ENCODE measurements at places on chromosomes 13 and 19. TPM values are rescaled to one million over a fixed set of nuclear protein-coding genes. Genes with fewer than 3 reads are reported as not detected.

Gene ZNF284
- 4.0 TPM for total RNA-seq

Gene PRKCG
- total RNA-seq = 0.06 TPM

DNA sequence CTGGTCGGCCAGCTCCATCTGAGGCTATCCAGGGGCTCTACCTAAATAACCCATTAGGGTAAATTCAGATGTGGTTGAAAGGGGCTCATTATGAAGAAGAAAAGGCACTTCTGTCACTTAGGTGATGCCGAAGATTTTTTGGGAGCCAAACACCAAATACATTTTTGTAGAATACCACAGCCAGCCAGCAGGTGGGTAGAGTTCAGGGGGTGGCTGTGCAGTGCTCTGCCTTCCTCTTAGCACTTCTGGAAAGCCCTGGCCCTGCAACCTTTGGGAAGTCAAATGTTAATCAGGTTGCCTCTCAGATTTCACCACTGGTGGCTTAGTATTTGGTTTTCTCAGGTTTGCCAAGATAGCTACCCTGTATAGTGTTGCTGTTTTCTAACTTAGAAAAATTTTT is 18.5 kb upstream of the GPR18 start:
- H3K4me3 ChIP-seq = no peak overlapping the region
- H3K27ac ChIP-seq = no peak overlapping the region
- H3K27me3 ChIP-seq = no peaks in the 10 kb centered on the region
- H3K36me3 ChIP-seq = 0 out of 2 replicates have a peak, but pooled peaks cover 2% of the 10 kb centered on the region
- no peaks in the 10 kb centered on the region for H3K4me1 ChIP-seq

DNA sequence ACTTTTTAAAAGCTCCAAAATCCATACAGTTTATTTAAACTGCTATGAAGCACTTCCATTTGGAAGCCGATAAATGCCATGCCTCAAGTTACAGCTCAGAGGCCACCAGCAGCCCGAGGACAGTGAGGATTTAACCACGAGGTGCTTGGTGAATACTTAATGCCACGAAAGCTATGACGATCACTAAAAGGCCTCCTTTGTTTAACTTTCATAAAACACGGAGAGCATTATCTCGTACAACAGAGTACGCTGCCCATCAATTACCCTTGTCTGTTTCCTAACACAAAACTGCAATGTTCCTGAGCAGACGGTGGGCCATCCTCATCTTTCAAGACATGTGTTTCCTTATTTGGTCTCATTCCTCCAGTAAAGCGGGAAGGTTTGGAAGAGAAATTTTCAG is 58.4 kb downstream of the PEPD start:
- H3K27me3 ChIP-seq = no peaks in the 10 kb centered on the region
- no peaks in the 10 kb centered on the region for H3K4me1 ChIP-seq
- H3K4me3 ChIP-seq = no peak overlapping the region
- 0 out of 2 replicates have a peak, but pooled peaks cover 4% of the 10 kb centered on the region for H3K36me3 ChIP-seq

DNA sequence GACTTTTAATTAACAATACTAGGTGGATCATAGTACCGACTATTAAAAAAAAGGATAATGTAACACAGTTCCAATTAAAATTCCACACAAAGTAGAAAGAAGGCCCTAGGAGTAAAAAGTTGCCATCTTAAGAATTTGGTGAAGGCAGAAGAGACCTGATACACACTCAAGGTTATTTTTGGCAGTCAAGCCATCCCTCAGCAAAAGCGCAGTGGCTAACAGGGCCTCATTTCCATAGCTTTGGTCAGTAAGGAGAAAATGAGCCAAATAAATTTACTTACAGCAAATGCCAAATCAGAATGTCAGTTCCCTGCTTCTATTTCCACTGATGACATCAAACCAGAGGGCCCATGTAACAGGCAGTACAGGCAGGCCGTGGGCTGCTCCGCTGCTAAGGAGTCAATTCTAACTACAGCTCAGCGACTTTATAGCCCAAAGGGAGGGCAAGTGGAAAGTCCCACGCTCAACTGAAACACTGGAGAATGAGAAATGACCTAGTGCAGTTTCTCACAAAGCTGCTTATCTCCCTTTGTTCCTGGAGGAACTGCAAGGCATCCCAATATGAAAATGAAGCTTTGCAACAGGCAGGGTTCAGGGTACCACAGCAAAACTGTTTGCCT is 6.3 kb downstream of the ARGLU1 start:
- H3K36me3 ChIP-seq = peaks cover 49% of the 10 kb centered on the region
- no peak overlapping the region for H3K4me3 ChIP-seq
- H3K4me1 ChIP-seq = peaks cover 15% of the 10 kb centered on the region
- H3K27ac ChIP-seq = no peak overlapping the region
- no peaks in the 10 kb centered on the region for H3K27me3 ChIP-seq

DNA sequence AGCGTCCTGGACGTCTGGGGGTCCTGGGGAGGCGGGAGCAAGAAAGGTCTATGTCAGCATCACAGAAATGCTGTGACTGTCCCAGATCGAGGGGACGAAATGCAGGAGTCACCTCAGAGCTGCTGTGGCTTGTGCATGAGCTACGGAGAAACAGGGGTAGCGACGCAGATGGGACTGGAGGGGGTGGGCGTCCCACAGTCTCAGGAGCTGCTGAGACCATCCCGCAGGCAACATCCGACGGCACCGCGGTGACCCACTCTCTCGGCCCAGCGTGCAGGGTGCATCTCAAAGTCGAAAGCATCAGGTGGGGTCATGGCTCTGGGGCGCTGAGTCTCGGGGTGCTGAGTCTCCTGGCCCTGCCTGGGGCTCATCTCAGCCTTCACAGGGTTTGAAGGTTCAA is 37.4 kb upstream of the C13orf46 start:
- H3K27ac ChIP-seq = no peak overlapping the region
- H3K36me3 ChIP-seq = no peaks in the 10 kb centered on the region
- H3K4me1 ChIP-seq = no peaks in the 10 kb centered on the region
- no peak for DNase-seq
- no peak overlapping the region for H3K4me3 ChIP-seq

GRCh38 chr13:43953370-43953769 is 73.7 kb downstream of the LACC1 start:
- no peaks in the 10 kb centered on the region for H3K4me1 ChIP-seq
- DNase-seq = no peak
- no peak overlapping the region for H3K27ac ChIP-seq
- H3K36me3 ChIP-seq = no peaks in the 10 kb centered on the region

- no peaks in the 10 kb centered on the region for H3K27me3 ChIP-seq
- no peak for DNase-seq
- no peak overlapping the region for H3K4me3 ChIP-seq
- H3K36me3 ChIP-seq = no peaks in the 10 kb centered on the region
- no peaks in the 10 kb centered on the region for H3K4me1 ChIP-seq
Observed at GRCh38 chr13:86906127-86906874, 764.9 kb upstream of the SLITRK5 start.

GRCh38 chr13:109332506-109333499 is 453.6 kb downstream of the IRS2 start:
- no peaks in the 10 kb centered on the region for H3K36me3 ChIP-seq
- DNase-seq = no peak
- no peaks in the 10 kb centered on the region for H3K4me1 ChIP-seq
- no peak overlapping the region for H3K27ac ChIP-seq

DNA sequence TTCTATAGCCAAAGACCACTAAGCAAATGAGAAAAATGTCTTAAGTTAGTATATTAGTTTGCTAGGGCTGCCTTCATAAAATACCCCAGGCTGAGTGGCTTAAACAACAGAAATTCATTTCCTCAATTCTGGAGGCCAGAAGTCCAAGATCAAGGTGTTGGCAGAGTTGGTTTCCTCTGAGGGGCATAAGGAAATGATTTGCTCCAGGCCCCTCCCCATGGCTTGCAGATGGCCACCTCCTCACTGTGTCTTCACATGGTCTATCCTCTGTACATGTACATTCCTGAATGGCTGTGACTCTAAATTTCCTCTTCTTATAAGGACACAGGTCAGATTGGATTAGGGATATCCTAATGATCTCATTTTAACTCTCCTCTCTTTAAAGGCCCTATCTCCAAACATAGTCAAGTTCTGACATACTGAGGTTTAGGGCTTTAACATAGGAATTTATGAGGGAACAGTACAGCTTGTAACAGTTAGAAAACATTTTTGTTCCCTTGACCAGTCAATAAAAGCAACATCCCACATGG is 307.4 kb downstream of the DIAPH3 start:
- H3K27ac ChIP-seq = no peak overlapping the region
- no peaks in the 10 kb centered on the region for H3K4me1 ChIP-seq
- no peak for DNase-seq
- H3K36me3 ChIP-seq = peaks cover 49% of the 10 kb centered on the region
- no peak overlapping the region for H3K4me3 ChIP-seq
- H3K27me3 ChIP-seq = no peaks in the 10 kb centered on the region

DNA sequence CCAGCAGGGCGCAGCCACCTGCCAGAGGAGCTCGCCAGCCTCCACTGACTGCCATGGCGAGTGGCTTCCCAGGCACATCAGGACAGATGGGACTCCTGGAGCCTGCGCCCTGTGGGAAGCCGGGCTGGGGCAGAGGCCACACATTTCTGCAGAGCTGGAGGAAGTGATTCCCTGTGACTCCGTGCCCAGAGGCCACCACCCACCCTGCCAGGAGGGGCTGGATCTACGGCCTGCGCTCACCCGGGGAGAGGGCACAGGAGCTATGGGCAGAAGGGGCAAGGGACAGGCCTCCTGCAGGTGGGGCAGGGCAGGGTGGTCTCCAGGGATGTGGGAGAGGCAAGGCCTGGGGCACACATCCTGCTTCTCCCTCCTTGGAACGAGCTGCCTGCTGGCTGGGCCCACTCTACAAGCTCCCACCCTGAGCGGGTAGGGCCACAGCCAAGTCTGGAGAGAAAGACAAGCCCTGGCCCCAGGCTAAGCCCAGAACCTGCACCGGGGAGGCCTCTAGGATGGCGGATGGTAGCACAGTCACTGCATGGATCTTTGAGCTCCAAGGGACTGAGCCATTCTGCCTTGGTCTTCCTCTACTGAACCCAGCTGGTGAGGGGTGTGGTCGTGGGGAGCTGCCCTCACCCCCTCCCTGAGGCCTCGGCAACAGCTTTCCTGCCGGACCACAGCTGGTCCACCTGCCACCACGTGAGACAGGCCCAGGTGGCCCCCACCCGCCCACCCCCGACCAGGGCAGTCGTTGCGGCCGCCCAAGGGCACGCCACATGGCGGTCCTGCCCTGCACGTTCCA is 40.6 kb downstream of the CEBPG start:
- H3K36me3 ChIP-seq = no peaks in the 10 kb centered on the region
- DNase-seq = no peak
- H3K4me3 ChIP-seq = no peak overlapping the region
- H3K4me1 ChIP-seq = peaks cover 8% of the 10 kb centered on the region
- H3K27me3 ChIP-seq = no peaks in the 10 kb centered on the region
- no peak overlapping the region for H3K27ac ChIP-seq

GRCh38 chr19:42196011-42197001 is 21.2 kb downstream of the DEDD2 start:
- H3K4me1 ChIP-seq = no peaks in the 10 kb centered on the region
- DNase-seq = no peak
- no peak overlapping the region for H3K27ac ChIP-seq
- no peak overlapping the region for H3K4me3 ChIP-seq
- H3K36me3 ChIP-seq = 0 out of 2 replicates have a peak, but pooled peaks cover 6% of the 10 kb centered on the region

GRCh38 chr13:27593267-27593666 is 27.1 kb downstream of the LNX2 start:
- H3K27ac ChIP-seq = no peak overlapping the region
- H3K4me3 ChIP-seq = no peak overlapping the region
- H3K27me3 ChIP-seq = no peaks in the 10 kb centered on the region
- peaks cover 3% of the 10 kb centered on the region for H3K4me1 ChIP-seq
- no peaks in the 10 kb centered on the region for H3K36me3 ChIP-seq
- no peak for DNase-seq

DNA sequence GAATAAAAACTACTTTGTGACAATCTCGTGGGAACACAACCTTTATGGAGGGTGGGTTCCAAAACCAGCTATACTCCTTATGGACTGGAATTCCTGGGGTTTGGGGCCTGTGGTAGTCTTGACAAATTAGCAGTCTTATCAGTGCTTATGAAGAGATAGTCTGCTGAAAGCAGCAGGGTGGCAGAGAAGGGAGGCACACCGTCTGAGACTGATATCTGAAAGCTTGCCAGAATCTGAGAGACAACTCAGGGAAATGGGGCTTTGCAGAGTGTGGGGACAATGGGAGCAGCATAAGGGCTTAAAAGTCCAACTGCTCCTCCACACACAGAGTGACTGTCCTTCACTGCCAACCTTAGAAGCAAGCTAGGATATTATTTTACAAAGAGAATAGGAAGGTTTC is 95.9 kb downstream of the UGGT2 start:
- H3K4me3 ChIP-seq = no peak overlapping the region
- no peak overlapping the region for H3K27ac ChIP-seq
- peaks cover 11% of the 10 kb centered on the region for H3K36me3 ChIP-seq
- peaks cover 6% of the 10 kb centered on the region for H3K4me1 ChIP-seq

GRCh38 chr13:91725646-91726045 is 327.2 kb downstream of the GPC5 start:
- H3K27ac ChIP-seq = no peak overlapping the region
- no peaks in the 10 kb centered on the region for H3K27me3 ChIP-seq
- no peaks in the 10 kb centered on the region for H3K4me1 ChIP-seq
- DNase-seq = no peak
- no peak overlapping the region for H3K4me3 ChIP-seq

DNA sequence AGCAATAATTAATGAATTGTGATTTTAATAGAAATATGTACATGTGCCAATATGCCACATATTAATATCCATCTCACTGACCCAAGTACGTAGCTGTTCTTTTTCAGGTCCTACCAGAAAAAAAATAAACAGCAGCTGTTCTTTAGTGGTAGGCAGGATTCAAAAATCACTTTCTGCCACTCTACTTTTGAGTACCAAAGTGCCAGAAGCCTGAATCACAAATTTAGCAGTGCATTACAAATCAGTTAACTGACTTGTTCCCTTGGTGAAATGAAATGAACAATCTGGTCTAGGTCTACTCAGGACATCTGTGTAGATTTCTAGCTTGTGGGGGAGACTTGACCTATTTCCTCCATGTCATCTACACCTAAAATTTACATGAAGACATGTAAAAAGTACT is 775.5 kb upstream of the GPC6 start:
- no peaks in the 10 kb centered on the region for H3K27me3 ChIP-seq
- H3K4me1 ChIP-seq = no peaks in the 10 kb centered on the region
- DNase-seq = no peak
- no peak overlapping the region for H3K4me3 ChIP-seq

GRCh38 chr19:4722671-4723594 is 709 bp downstream of the DPP9 start:
- peak overlapping the region; percentile 47 for H3K27ac ChIP-seq
- DNase-seq = peak; percentile 59
- peak overlapping the region; percentile 98 for H3K4me3 ChIP-seq
- H3K36me3 ChIP-seq = peaks cover 13% of the 10 kb centered on the region
- H3K4me1 ChIP-seq = peaks cover 10% of the 10 kb centered on the region
- H3K27me3 ChIP-seq = no peaks in the 10 kb centered on the region

DNA sequence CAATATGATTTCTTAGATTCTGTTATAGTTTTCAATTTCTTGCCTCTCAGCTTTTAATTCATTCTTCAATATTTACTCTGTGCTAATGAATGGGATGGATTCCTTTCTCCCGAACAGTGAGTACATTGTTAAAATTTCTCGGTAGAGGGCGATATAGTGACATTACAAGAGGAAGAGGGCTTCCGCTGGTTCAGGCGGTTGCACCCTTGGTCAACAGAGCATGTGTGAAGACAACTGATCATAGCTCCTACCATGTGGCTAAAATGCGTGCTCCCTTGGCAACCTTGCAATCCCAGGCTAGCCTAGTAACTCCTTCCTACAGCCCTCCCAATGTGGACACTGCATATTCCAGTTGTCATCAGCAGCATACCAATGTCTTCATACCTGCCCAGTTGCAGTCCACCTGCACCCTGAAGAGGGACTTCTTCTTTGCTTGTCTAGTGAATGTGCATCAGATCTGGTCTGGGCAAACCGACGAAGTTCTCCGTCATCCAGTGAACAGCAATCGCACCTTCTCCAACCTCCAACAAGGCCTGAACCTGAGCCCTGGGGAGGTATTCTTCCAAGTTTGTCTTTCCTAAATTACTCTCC is 653.0 kb upstream of the GPC6 start:
- no peak overlapping the region for H3K4me3 ChIP-seq
- H3K27ac ChIP-seq = no peak overlapping the region
- peak; percentile 68 for DNase-seq
- no peaks in the 10 kb centered on the region for H3K4me1 ChIP-seq

Measured in SJCRH30 (cell line).